Myocyte (in vitro differentiated cells): ENCODE measurements at places on chromosomes 5 and 9.

- peak; percentile 93 for DNase-seq
Measured at GRCh38 chr9:81363916-81364480, 325.3 kb downstream of the TLE1 start.

DNA sequence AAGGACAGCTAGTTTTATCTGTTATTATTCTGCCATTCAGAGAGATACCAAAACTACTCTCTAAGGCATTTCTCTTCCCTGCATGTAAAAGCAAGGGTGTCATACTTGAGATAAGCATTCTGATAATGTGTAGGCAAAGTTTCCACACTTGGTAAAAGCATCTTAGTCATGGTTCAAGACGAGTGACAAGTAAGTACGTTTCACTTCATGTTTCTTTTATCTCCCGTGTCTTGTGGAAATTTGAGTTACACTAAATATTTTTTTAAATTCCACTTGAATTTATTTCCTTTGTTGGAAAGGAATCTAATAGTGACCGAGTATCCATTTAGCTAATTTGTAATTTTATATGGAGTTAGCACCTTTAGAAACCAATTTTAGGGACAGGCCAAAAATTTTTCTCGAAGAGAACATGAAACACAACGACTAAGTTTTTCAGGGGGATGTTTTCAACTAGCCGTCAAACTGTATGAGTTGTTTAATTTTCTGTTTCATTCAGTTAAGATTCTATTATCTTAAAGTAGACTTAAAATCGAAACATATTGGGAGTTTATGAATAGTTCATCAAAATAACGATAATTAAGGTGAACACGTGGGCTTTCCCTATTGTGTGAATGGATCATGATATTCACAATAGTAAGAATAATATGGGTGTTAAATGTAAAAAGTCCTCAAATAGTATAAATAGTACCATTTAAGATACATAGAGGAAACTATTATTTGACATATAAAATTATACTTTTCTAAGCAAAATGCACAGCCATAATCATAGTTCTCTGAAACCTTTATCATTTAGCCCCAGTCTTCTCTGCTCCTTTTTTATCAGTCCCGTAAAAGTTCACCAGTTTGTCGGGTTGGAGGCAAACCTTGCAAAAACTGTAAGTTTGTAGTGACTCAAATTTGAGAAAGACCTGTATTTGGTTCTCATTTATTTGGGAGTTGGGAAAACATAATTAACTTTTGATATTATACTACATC, 1.6 kb downstream of the RFESD start:
- DNase-seq = no peak

DNA sequence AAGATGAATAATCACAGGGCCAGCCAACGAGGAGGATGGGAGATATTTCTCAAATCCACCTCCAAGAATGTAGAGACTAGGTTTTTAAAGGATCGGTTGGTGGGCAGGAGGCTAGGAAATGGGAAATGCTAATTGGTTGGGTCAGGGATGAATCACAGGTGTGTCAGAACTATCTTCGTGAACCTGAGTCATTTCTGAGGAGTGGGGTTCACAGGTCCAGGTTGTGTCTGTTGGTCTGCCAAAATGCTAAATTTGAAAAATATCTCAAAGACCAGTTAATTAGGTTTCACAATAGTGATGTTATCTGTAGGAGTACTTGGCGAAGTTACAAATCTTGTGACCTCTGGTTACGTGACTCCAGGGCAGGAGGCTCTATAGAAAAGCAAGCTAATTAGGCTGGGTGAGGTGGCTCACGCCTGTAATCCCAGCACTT, 2.6 kb upstream of the PLAA start:
- DNase-seq = no peak

DNA sequence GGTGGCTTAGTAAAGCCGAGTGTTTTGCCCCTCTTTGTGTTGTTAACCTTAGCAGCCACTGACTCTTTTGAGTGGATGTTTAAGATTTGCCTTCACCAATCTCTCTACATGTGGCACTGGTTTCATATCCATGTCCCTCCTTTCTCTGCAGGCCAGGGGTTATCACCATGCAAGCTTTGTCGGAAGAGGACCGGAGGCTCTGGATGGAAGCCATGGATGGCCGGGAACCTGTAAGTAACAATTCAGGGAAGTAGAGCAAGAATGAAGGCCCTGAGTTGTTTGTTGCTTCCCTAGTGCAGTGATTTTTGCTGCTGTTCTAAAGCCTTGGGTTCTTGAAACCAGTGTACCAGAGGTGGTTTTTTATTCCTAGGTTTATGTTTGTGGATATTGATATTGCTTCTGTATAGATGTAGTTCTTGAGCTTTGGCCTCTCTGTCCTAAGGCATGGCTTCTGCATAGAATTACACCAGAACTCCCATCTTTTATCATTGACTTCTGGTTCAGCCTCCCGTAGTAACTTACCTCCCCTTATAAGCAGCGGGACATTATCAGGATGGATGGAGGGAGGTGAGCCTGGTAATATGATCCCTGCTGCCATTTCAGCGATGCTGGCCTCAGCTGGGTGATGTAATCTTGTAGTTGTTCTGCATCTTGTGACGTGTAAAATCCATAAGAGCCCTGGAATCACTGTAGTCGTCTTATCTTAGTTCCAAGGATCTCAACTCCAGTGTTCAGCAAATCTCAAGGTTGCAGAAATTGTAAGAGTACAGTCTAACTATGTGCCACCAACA, 161.9 kb downstream of the ARHGAP26 start:
- no peak for DNase-seq

DNA sequence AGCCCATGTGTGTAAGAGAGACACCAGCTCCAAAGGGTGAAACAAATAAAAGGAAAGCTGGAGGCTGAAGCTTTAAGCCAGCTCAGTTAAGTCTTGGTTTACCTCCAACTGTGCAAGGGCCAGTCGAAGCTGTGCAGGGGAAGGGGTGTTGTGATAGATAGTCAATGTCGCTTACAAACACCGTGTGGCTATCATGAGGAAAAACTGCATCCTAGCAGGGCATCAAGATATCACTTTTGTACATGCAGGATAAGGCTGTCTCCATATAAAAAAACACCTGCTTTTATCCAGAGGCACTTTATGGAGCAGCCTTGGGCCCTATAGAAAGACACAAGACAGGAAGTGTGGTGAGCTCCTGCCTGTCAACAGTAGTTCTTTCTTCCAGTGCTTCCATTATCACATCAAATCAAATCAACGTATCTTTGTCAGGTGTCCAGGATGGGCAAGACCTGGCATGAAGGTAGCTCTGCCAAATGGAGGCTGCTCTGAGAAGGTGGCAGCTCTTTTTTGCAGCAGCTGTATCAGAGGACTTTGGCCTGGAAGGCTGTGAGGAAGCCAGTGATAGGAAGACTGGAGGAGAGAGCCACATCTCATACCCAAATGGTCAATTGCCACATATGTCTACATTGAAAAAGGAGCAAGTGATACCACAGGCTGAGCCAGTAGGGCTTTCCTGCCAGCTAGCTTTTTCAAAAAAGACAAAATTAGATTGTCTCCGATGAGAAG, 29.3 kb upstream of the SELENOP start:
- DNase-seq = no peak

- DNase-seq = peak; percentile 98
Measured at GRCh38 chr5:16492398-16493140, 27.0 kb upstream of the ZNF622 start.

- DNase-seq = no peak
Measured at GRCh38 chr9:2771087-2771486, 53.8 kb downstream of the KCNV2 start.

DNA sequence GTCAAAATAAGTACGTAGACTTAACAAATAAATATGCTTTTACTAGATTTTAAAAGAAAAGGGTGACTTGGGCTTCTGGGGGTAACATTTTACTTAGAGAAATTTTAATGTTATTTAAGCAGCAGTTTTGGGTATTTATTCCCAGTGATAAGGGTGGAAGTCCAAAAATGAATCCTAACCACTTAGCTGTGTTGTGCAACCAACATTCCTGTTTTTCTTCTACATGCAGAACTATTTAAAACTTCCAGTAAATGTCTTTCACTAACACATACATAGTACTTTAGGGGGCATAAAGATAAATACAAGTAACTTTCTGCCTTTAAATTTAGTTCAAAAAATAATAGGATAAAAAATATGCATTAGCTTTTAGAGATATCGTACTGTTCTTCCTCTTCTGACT, 436.7 kb downstream of the CTNND2 start:
- no peak for DNase-seq
